ENCODE measurements at places on chromosomes 5 and 9.
A peak's percentile ranks its signal among the peaks of the same experiment; 100 is the strongest.

GRCh38 chr5:119878712-119879111, 249.4 kb downstream of the FAM170A start:
- no peak for DNase-seq

DNA sequence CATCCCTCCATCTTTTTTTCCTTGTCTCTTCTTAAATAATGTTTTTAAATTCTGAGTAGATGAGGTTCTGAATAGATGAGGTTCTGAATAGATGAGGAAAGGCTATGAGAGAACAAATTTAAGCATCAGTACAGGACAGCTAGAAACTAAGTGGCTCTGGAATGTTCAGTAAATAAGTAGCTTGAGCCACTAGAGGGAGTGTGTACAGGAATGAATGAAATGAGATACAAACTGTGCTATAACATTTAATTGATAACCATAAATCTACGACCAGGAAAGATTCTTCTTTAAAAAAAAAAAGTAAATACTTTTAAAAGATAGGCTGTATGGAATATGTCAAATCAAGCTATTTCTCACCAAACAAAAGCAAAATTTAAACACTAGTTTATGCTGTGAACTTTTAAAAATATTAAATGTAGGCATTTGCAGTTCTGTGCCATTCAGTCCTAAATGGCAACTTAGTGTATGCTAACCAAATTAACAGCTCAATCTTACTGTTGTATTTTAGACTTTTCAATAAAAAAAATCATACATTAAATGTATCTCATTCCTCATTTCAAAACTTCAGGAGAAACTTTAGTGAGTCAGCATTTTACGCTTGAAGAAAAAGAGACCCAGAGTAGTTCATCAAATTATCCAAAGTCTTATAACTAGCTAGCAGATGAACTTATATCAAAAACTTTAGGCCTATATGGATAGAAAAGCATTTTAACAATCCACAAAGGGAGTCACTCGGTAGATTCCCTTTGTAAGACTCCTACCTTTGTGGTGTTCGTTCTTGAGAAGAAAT, 70.4 kb upstream of the SNX2 start:
- DNase-seq = no peak

DNA sequence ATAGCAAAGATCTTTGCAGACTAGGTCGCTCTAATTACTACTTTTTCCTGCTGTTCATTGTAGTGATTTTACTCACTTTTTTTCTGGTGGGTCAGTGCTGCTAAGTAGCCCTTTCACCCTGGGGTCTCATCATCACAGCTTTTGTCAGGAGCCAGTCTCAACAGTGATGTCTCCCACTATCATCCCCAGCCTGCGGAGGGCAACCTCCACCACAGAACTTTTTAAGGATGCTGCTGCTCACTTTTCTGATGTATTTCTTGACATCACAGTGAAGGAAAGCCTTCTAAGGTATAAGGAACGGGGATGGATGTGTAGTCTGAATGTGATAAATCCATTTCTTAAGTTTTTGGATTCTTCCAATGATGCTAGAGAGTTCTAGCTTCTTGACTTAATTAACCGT, 242.5 kb upstream of the RIOK2 start:
- DNase-seq = no peak

DNA sequence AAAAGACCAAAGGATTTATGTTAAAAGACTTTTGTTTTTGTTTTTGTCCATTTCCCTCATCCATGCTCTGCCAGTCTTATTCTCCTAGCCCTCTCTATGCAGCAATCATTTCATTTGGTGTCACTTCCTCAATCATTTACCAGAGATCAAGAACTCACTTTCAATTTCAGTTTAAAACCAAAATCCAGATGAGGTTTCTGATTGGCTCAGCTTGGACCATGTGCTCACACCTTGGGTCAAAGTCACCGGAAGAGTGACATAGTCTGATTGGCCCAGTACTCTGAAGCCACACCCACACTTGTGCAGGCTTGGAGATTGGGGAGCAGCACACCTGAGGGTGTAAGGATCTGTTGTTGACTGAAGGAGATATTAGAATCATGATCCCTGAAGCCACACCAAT, 79.6 kb downstream of the TLR4 start:
- no peak for DNase-seq

DNA sequence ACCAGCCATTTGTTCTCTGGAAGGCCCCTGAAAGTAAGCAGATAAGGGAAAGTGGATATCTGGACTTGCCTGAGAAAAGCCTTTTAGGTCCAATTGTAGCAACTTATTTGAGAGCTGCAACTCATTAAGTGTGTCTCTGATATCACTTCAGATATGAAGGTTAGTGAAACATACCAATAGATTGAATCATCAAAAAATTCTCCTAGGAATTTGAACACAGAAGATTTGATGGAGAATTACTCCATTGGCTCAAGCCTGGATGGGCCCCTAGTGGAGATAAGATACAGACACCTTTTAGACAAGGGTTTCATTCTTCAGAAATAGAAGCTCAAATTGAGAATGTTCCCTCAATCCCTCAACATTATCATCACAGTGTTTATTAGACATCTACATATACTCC, 356.7 kb downstream of the NDUFS4 start:
- no peak for DNase-seq

- no peak for DNase-seq
Observed at GRCh38 chr9:120438111-120438510, 141.9 kb downstream of the CDK5RAP2 start.

DNA sequence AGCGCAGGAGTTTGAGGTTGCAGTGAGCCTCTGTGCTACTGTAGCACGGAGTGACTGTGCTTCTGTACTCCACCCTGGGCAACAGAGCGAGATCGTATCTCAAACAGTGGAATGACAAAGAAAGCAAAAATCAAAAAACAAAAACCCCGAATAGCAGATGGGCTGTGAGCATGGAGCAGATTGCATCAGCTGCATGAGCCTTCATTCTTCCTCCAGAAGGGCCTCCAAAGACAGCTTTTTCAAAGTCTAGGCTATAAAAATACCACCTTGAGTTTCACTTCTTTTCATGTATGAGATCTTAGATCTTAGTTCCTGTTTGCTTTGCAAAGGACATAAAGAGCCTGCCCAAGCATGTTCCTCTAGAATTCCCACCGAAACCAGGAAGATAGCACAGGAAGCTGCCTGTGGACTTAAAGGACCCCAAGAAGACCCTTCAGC, 15.0 kb upstream of the HSPB3 start:
- DNase-seq = peak; percentile 10

GRCh38 chr5:131406975-131407638, 143.3 kb downstream of the CDC42SE2 start:
- no peak for DNase-seq

DNA sequence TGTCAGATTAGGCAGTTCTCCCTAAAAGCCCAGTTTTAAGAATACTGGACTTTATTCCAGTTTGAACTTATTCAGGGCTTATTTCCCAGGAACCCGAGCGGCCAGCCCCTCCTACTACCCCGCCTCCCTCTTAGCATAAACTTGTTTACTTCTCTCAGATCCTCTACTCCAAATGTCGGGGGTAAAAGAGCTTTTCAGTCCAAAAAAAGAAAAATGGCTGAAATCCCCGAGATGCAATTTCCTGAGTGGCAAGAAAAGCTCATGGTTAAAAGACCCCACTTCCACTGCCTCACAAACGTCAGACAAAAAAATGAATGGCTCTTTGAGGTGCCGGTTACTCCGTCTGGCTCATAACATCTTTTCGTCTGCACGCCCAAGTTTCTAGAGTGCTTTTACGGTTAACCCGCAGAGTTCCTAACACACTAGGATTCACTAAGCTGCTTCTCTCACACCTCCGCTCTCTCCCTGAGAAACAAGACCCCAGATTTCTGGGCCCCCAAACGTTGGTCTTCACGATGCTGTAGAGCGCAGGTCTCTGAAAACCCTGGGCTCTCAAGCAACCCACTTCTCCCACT, 402 bp downstream of the BRD8 start:
- no peak for DNase-seq
